ENCODE measurements at places on chromosomes 13 and 19.

GRCh38 chr19:46954993-46955812, 64.4 kb upstream of the NPAS1 start:
- DNase-seq = no peak

- DNase-seq = no peak
Observed at GRCh38 chr13:44063881-44064280, 184.2 kb downstream of the LACC1 start.

GRCh38 chr19:23771761-23772674, 13.3 kb upstream of the ZNF681 start:
- DNase-seq = no peak

GRCh38 chr13:32407854-32408253, 20.1 kb downstream of the N4BP2L1 start:
- DNase-seq = no peak

GRCh38 chr13:110877737-110878258, 37.1 kb downstream of the ANKRD10 start:
- DNase-seq = no peak

GRCh38 chr13:37149380-37149779, 43.9 kb upstream of the CSNK1A1L start:
- DNase-seq = no peak

GRCh38 chr19:12953799-12954611, 3.0 kb downstream of the GADD45GIP1 start:
- no peak for DNase-seq

GRCh38 chr19:4570916-4571304, 11.4 kb upstream of the SEMA6B start:
- DNase-seq = no peak

DNA sequence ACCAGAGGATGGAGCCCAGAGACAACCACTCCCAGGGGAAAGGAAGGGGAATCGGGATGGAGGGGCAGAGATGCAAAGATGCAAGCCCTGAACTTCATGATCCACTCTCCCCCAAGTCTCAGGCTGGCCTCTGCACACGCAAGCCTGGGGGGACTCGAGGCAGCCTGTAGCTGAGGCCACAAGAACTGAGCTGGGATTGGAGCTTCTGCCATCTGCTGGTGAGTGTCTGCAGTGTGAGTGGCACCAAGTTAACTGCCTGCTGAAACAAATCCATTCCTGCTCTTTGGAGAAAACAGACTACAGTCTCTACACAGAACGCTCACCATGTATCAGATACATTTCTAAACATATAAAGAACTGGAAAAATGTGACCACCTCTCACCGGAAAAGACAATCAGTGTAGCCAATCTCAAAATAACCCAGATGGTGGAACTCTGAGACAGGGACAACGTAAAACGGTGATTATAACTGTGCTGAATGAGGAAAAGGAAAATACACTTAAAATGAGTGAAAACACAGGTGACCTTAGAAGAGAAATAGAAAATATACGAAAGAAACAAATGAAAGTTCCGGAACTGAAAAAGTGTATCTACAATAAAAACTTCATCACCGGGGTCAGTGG, 62.1 kb downstream of the KLF2 start:
- DNase-seq = no peak

DNA sequence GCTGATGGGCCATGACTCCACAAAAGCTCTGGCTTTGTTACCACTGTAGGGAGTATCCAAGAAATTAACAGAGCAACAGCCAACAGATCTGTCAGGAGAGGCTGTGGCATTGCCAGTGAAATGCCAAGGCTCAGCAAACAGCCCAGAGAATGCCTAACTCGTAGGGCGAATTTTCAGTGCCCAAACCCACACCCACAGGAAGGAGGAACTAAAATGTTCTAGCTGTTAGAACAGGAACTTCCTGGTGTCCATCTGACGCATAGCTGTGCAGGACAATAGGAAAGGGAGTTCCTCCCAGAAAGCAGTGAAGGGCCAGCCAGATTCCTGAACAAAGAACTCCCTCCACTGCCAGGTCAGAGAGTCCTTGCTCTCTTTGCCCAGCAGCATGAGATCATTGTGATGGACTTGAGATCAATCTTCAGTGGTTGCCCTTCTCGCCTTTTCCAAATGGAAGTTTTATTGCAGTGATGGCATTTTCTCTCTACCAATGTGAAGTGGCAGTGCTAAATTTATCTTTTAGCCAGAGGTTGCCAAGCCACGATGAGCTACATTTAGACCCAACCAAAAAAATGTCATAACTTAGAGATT, 224.2 kb upstream of the STARD13 start:
- DNase-seq = no peak

DNA sequence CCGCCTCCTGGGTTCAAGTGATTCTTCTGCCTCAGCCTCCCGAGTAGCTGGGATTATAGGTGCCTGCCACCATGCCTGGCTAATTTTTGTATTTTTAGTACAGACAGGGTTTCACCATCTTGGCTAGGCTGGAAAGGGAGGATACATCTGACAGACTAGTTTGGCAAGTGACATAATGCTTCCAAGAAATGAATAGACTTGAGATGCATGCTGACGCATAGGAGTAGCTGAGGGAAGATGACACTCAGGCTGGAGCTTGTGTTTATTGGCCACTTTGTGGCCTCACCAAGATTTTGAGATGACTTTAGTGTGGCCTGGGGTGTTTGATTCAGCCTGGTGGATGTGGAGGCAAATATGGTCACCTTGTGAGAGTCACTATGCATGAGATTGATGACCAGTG, 4.0 kb downstream of the ZNF586 start:
- no peak for DNase-seq

DNA sequence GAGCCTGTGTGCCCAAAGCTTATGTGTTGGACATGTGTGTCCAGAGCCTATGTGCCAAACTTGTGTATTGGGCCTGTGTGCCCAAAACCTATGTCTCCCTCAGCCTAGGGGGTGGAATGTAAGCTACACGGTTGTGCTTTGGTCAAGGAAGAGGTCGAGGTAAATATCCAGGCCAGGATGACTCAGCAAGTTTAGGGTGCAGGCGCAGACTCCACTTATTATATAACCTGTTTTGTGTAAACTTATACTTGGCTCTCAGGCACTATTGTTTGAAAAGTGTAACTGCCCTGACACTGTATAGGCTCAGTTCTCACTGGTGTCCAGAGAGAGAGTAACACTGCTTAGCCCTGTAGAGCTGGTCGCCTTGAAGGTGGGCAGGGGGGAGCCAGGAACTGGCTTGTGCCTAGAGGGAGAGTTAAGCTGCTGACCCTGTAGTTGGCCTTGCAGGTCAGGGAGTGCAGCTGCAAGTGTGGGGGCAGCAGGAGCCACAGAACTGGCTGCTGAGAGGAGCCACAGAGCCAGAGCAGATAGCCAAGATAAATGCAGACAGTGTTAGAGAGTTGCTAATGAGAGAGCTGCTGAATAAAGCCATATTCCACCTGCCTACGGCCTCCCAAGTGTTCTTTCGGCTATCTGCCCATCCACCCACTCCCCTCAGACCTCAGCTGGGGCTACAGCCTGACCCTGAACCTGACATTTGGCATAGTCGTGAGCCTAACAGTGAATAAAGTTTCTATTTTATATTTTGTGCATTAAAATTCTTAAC, 517.2 kb upstream of the SLITRK1 start:
- DNase-seq = no peak

DNA sequence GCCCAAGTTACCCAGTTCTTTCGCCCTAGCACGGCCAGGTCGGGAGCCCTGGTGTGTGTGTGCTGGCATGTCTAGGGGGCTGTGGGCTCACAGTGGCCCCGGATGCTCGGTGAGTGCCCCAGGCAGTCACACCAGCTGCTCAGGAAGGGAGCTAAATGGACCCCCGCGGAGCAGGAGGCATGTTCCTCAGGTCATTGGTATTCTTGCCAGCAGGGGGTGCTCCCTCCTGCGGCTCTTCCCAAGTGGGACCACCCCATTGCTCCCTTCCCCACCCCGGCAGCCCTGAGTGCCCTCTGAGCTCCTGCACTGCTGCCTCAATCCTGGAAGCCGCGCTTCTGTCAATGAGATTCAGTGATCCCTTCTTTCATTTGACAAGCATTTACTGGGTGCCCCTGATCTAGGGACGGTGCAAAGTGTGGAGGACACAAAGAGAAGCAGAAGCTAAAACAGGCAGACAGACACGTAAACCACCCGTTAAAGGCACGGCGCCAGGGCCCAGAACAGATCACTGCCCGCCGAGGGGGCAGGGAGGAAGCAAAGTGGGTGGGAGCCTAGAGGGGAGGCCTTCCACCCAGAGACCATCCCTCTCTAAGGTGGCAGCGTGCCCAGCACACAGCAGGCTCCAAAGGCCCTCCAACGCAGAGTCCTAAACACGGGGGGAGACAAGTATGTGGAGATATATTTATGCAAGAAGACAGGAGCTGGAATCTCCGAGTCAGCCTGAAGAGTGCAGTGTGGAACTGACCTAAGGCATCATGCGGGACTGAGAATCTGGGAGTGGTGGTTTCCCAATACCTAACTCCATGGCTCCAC, 5.2 kb upstream of the ADPRHL1 start:
- no peak for DNase-seq

- no peak for DNase-seq
Observed at GRCh38 chr13:75961911-75962310, 325.8 kb downstream of the LMO7 start.

DNA sequence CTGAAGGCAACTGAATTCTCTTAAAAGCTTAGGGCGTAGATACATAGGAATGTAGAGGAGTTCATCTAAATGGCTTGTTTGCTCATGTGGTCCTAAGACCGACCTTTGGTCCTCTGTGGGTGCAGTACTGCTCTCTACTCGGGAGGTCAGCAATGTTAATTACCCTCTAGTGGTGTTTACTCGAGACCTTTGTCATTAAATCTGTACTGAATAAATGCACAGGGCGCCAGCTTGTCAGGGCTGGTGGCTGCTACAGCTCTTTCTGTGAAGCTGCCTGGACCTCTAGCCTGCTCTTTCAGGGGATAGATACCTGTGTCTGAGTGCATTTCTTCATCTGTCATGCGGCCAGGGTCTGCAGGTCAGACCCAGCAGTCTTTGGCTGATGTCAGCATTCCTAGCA, 29.2 kb upstream of the MPHOSPH8 start:
- no peak for DNase-seq

DNA sequence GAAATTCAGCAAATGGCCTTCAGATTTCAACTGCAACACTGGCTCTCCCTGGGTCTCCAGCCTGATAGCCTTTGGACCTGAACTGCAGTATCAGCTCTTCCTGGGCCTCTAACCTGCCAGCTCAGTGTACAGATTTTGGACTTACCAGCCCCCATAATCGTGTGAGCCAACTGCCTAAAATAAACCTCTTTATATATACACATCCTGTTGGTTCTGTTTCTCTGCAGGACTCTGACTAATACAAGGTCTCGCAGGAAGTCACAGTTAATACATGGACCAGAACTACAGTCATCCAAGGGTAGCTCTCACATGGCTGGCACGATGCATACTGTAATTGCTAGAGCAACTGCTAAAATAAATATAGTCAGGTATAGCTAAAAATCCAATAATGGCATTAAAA, 85.1 kb downstream of the KATNAL1 start:
- no peak for DNase-seq

DNA sequence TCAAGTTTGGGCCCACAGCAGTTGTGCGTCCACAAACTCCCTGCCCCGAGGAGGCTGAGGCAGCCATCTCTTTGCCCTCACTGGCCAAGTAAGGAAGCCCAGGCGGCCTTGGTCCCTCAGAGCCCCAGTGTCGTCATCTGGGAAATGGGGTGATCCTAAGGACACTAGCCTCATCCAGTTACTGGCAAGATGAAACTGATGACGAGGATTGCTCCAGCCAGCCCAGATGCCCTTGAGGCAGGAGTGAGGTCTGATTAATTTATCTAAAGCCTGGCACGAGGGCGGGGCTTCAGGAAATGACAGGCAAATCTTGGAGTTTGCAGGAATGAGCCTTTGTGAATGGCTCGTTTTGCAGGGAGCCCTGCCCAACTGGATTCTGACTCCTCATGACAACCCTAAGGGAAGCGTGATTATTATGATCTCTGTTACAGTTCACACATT, 5.6 kb downstream of the LIPE start:
- no peak for DNase-seq

DNA sequence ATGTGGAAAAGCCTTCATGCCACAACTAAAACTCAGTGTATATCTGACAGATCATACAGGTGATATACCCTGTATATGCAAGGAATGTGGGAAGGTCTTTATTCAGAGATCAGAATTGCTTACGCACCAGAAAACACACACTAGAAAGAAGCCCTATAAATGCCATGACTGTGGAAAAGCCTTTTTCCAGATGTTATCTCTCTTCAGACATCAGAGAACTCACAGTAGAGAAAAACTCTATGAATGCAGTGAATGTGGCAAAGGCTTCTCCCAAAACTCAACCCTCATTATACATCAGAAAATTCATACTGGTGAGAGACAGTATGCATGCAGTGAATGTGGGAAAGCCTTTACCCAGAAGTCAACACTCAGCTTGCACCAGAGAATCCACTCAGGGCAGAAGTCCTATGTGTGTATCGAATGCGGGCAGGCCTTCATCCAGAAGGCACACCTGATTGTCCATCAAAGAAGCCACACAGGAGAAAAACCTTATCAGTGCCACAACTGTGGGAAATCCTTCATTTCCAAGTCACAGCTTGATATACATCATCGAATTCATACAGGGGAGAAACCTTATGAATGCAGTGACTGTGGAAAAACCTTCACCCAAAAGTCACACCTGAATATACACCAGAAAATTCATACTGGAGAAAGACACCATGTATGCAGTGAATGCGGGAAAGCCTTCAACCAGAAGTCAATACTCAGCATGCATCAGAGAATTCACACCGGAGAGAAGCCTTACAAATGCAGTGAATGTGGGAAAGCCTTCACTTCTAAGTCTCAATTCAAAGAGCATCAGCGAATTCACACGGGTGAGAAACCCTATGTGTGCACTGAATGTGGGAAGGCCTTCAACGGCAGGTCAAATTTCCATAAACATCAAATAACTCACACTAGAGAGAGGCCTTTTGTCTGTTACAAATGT, 16.4 kb downstream of the ZNF175 start:
- no peak for DNase-seq

DNA sequence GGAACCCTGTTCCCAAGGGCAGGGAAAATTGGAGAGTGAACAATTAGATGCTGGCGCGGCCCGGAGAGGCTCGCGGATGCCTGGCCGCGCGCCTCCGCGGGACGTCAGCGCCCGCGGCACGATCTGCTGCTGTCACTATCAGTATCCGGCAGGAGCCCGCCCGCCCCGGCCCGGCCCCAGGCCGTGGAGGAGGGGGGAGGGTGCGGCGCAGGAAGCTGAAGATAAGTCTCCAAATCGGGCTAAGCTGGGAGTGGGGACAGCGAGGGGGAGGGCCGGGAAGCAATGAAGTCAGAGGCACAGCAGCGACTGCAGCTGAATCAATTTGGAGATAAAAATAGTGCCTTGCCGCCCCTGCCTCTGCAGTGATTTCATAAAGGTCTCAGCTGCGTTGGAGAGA, 441.5 kb upstream of the KLF12 start:
- DNase-seq = no peak

GRCh38 chr19:6020166-6020882, 42.4 kb upstream of the RANBP3 start:
- no peak for DNase-seq

DNA sequence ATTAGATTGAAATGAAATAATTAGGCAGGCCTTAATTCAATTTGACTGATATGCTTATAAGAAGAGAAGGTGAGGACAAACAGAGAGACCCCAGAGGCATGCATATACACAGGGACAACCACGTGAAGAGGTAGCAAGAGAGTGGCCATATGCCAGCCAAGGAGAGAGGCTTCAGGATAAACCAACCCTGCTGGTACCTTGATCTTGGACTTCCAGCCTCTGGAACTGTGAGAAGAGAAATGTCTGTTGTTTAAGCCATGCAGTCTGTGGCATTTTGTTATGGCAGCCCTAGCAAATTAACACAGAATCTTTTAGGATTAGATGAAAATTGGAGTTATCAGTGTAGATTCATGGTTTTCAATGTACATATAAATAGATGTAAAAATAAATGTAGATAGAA, 120.1 kb downstream of the KCTD15 start:
- no peak for DNase-seq

- DNase-seq = peak; percentile 78
Observed at GRCh38 chr19:7874076-7874896, at the start of gene PRR36. PRR36 (minus strand) TSS chr19:7874390; CDS start chr19:7873689, 701 bp downstream.

Measured in NCI-H1417 treated with DMSO at 0.1 percent for 48 hours (cell line).